ENCODE measurements at places on chromosomes 5 and 9. TPM values are rescaled to one million over a fixed set of nuclear protein-coding genes. Genes with fewer than 3 reads are reported as not detected.
A peak's percentile ranks its signal among the peaks of the same experiment; 100 is the strongest.

GRCh38 chr5:2338686-2339085 is 412.8 kb downstream of the IRX2 start:
- no peaks in the 10 kb centered on the region for H3K36me3 ChIP-seq
- H3K27ac ChIP-seq = no peak overlapping the region
- no peaks in the 10 kb centered on the region for H3K27me3 ChIP-seq
- no peak for DNase-seq
- H3K4me3 ChIP-seq = no peak overlapping the region

DNA sequence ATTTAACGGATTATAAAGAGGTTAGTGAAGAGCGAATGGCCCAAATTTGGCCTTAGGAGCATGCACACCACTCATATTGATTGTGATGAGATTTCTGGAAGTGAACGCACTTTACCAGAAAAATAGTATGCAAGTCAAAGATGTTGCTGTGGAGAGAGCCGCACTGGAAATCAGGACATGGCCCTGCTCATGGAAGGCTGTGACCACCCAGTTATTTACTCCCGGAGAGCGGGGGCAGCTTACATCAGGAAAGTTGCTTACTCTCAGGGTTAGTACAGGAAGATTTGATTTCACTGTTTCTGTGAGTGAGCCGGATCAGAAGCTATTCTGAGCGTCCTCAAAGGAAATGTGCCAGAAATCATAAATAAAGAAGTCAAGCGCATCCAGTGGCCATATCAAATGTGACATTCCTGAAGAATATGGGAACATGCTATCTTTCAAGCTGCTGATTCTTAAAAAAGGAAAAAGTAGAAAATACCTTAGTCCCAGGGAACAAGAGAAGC is 42.9 kb upstream of the STRBP start:
- no peaks in the 10 kb centered on the region for H3K27me3 ChIP-seq
- no peak overlapping the region for H3K4me3 ChIP-seq
- no peak for DNase-seq
- H3K36me3 ChIP-seq = no peaks in the 10 kb centered on the region

DNA sequence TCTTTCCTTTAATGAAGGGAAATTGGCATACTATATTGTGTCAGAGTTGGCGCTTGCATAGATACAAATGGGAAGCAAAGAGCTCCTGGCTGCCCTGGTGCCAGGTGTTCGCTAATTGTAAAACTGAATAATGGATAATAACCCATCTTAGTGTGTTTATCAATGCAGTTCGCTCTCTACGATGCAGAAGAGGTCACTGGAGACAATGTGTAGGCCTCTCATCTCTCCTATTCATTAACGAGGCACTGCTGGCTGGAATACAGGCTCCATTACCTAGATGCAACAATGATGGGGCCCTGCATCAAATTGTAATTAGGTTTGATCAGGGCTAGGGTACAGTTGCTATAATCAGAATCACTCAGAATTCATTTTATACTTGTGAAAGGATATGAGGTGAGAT is 171.0 kb downstream of the RMI1 start:
- no peaks in the 10 kb centered on the region for H3K36me3 ChIP-seq
- no peak for DNase-seq
- no peaks in the 10 kb centered on the region for H3K27me3 ChIP-seq
- H3K4me3 ChIP-seq = no peak overlapping the region
- no peak overlapping the region for H3K27ac ChIP-seq
- H3K4me1 ChIP-seq = no peaks in the 10 kb centered on the region

DNA sequence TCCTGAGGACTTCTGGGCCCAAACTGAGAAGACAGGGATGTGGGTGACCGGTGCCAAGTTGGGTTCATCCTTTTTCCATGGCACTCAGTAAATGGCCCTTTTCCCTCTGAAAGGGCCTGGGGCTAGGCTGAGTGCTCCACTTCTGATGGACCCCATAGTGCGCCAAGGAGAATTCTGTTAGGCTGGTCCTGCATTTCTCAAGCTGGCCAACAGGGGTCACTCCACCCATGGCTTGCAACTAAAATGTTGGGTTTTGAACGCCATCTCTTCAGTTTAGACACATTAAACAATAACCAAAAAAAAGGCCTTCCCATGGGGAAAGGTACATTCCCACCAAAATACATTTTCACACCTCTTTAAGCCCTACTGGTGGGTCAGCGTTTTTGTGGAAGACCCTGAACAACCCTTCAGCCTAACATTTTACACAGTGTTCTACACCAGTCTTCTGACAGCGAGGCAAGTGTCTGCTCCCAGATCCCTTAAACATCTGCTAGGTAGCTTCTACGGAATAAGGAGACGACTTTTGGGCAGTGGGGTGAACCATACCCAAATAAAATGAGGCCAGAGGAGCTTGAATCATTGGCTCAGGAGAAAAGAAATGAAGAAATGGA is 27.3 kb downstream of the CNTFR start:
- H3K27me3 ChIP-seq = peaks cover 4% of the 10 kb centered on the region
- no peaks in the 10 kb centered on the region for H3K36me3 ChIP-seq
- no peak overlapping the region for H3K27ac ChIP-seq

GRCh38 chr9:73780916-73781315 is 629.3 kb downstream of the ANXA1 start:
- no peak overlapping the region for H3K4me3 ChIP-seq
- DNase-seq = no peak
- H3K27ac ChIP-seq = no peak overlapping the region
- no peaks in the 10 kb centered on the region for H3K36me3 ChIP-seq

DNA sequence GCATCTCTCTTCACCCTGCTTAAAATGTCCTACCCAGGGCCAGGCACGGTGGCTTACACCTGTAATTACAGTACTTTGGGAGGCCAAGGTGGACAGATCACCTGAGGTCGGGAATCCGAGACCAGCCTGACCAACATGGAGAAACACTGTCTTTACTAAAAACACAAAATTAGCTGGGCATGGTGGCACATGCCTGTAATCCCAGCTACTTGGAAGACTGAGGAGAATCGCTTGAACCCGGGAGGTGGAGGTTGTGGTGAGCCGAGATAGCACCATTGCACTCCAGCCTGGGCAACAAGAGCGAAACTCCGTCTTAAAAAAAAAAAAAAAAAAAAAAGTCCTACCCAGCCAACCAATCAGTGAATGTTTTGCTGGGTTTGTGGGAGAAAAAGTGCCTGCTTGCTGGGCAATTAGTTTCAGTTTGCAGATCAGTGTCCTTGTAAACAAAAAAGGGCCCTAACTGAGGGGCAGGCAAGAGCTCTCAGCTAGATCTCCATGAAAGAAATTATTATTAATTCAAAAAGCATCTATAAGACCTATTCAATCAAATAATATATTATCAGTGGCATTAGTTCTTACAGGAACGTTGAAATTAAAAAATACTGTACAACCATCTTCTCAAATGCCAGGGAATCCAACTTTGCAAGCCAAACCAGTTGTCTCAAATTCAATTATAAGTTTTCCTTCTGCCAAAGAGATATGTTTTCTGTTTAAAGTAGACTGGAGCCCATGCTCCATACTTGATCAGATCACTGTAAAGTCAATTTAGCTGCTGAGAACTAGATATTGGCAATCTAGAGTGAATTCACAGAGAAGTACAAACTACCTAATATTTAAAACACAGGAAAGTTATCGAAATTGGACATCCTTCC is 3.9 kb downstream of the MEGF9 start:
- no peaks in the 10 kb centered on the region for H3K27me3 ChIP-seq
- H3K36me3 ChIP-seq = no peaks in the 10 kb centered on the region
- H3K4me3 ChIP-seq = peak overlapping the region; percentile 57
- H3K4me1 ChIP-seq = peaks cover 38% of the 10 kb centered on the region
- DNase-seq = no peak
- peak overlapping the region; percentile 11 for H3K27ac ChIP-seq

DNA sequence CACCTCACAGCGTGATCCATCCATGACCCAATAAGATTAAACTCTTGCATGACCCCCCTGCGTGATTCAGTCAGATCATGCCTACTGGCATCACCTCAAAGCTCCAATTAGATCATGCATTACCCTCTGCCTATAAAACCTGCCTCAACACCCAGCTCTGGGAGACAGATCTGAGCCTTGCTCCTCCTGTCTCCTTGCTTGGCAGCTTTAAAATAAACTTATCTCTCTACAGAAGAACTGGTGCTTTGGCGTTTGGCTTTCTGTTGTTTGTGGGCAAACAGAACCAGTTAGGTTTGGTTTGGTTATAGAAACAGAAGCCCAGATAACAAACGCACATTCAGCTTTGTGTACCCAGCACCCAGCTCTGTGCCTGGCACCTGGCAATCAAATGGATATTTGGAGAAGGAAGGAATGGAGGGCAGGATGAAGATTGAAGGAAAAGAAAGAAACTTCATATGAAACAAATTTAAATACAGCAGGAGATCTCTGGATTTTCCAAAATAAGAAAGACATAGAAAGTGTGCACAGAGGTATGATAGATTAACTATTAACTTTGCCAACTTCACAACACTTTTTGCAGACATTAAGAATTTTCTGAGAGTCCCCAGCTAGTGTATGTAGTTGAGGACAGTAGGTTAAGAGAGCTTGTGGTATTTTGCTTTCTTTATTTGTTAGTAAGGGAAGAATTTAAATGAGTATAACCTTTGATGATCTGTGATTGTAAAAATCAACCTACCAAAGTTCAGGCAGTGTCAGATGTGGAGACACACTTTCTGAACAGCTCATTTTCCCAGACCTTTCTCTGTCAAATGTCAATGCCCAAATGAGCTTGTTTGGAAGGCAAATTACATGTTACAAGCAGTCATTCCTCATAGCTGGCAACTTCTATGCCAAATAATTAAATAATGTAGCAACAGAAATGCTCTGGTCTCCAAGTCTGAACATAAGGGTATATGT is 102.1 kb upstream of the ASTN2 start:
- DNase-seq = no peak
- no peak overlapping the region for H3K4me3 ChIP-seq
- no peaks in the 10 kb centered on the region for H3K36me3 ChIP-seq
- no peaks in the 10 kb centered on the region for H3K27me3 ChIP-seq

DNA sequence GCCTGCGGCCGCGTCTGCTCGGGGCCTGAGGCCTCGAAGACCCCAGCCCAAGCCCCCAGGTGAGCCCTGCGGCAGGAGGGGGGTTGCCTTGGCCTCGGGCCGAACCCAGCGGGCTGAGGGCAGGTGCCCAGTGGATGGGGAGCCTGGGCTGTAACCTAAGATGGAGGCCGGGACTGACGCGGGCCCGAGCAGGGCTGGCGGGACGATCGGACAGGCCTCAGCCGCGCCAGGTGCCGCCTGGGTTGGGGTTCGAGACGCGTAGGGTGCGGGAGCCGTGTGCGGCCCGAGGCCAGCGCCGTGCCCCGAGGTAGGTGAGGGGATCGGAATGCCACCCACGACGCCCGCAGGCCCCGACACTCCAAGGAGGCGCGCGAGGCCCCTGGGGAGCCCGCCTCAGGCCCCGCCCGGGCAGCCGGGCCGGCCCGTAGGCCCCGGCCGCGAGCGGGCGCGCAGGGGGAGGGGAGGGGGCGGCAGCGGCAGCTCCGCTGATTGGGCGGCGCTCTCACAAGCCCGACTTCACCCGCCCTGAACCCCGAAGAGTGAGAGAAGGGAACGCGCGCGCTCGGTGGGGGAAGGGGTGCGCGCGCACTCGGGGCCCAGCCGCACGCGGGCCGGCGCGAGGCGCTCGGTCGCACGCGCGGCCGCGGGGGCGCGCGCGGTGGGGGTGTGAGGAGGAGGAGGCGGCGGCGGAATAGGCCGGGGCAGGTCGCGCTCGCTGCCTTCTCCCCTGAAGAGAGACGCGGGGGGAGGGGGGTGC is at the start of gene NSD1:
NSD1 (plus strand) TSS at position 678 of the 757 bp plus-strand sequence. CDS start 1,331 bp downstream, outside the sequence.
- H3K4me1 ChIP-seq = peaks cover 64% of the 10 kb centered on the region
- peaks cover 19% of the 10 kb centered on the region for H3K36me3 ChIP-seq
- H3K27me3 ChIP-seq = no peaks in the 10 kb centered on the region
- peak within 1 kb of the TSS; percentile 65 for H3K4me3 ChIP-seq

GRCh38 chr5:176810687-176811501 is 535 bp downstream of the UNC5A start:
- DNase-seq = no peak
- no peak overlapping the region for H3K4me3 ChIP-seq

DNA sequence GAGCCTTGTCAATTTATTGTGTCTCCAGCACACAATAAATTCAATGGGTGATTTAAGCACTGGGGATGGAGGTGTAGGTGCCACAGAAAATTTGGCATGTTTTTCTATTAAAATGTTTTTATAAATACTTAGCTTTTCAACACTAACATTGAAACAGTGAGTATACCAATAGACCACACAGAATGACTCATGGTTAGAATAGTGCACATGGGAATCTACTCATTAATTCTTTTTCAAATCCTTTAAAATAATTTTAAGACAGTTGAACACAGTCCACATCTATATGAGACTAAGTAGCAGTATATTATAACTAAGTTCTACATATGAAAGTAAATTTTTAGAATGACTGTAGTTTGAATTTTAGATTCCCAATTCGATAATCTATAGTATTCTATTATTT is 67.1 kb downstream of the LNPEP start:
- H3K27me3 ChIP-seq = no peaks in the 10 kb centered on the region
- no peak overlapping the region for H3K4me3 ChIP-seq
- H3K27ac ChIP-seq = no peak overlapping the region
- DNase-seq = no peak
- H3K36me3 ChIP-seq = peaks cover 27% of the 10 kb centered on the region

GRCh38 chr5:22751536-22751935 is 101.6 kb downstream of the CDH12 start:
- H3K4me3 ChIP-seq = no peak overlapping the region
- H3K27ac ChIP-seq = no peak overlapping the region
- no peaks in the 10 kb centered on the region for H3K4me1 ChIP-seq
- no peak for DNase-seq
- H3K36me3 ChIP-seq = no peaks in the 10 kb centered on the region

DNA sequence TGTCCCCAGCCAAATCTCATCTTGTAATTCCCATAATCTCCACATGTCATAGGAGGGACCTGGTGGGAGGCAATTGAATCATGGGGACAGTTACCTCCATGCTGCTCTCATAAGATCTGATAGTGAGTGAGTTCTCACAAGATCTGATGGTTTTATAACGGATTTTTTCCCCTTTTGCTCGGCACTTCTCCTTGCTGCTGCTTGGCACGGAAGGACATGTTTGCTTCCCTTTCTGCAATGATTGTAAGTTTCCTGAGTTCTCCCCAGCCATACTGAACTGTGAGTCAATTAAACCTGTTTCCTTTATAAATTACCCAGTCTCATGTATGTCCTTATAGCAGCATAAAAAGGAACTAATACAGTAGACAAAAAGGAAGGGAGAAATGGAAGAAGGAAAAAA is 76.7 kb upstream of the CCNG1 start:
- DNase-seq = no peak
- H3K4me3 ChIP-seq = no peak overlapping the region

DNA sequence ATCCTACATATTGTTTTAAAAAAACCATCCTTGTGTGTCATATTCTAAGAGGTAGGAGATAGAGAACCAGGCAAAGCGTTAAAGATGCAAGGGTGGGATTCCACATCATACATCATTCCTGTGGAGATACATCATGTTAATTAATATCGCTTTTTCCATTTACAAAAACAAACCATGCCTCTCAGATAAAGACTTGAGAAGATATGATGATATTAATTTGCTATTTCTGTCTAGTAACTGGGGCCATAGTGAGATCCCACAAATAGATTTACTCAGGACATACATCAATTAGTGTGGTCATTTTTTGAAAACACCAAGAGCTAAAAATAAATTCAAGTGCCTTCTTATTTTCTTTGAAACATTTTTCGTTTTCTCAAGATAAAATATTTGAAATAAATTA is 165.4 kb upstream of the TARS1 start:
- H3K36me3 ChIP-seq = no peaks in the 10 kb centered on the region
- DNase-seq = no peak
- H3K27me3 ChIP-seq = no peaks in the 10 kb centered on the region
- no peak overlapping the region for H3K27ac ChIP-seq

The ANKRD31 gene
- total RNA-seq = 0.64 TPM

The MYOZ3 gene
- total RNA-seq = not detected

The PTPN3 gene
- 0.29 TPM for total RNA-seq

The EDIL3 gene
- not detected for total RNA-seq

The BTNL8 gene
- 0.13 TPM for total RNA-seq

The SLC45A2 gene
- not detected for total RNA-seq

Data from CD8-positive, alpha-beta memory T cell (primary cell).